ENCODE measurements at places on chromosomes 7 and 10.

GRCh38 chr7:50317221-50317678 is 12.7 kb downstream of the IKZF1 start:
- no peak for DNase-seq

- no peak for DNase-seq
Measured at GRCh38 chr10:127995939-127996338, 89.0 kb downstream of the PTPRE start.

GRCh38 chr10:1366322-1366691 is 310.1 kb downstream of the WDR37 start:
- no peak for DNase-seq

GRCh38 chr7:82081644-82082224 is 311.9 kb upstream of the HGF start:
- DNase-seq: no peak

- no peak for DNase-seq
Measured at GRCh38 chr7:63925262-63925625, 73.4 kb upstream of the ZNF722 start.

- no peak for DNase-seq
Measured at GRCh38 chr10:119281581-119282071, 74.3 kb downstream of the GRK5 start.

DNA sequence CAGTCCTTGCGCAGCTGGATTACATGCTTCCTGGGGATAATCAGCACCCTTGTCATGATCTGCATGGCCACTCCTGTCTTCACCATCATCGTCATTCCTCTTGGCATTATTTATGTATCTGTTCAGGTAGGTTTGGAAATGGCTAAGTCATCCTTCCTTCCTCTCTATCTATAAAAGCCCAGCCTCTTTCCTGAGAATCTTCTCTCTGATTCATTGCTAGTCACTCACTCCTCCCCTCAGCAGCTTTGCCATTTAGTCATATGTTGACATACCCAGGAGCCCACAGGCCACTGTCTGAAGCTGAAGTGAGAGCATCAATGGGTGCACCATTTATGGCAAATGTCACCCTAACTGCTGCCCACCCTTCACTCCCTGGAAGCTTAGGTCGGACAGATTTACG is 52.0 kb downstream of the ABCC2 start:
- DNase-seq: no peak

GRCh38 chr10:91597197-91597881 is 35.5 kb downstream of the PPP1R3C start:
- no peak for DNase-seq

DNA sequence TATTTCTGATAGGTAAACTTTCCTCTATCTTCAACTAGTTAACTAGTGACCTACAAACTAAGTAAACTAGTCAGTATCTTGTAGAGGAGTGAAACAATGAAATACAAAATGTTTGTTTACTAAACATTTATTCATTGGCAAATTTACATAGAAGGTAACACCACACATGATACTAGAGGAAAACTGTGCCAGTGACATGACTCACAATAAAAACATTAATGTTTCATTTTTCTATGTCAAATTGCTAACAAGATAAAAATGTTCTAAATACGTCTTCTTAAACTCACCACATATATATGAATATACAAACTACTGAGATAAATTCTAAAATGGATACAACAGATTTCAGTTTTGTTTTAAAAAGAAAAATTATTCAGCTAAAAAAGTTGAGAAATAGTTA is 471.3 kb downstream of the PARD3 start:
- no peak for DNase-seq

- DNase-seq: no peak
Measured at GRCh38 chr10:69612760-69613159, 17.3 kb upstream of the FAM241B start.

- DNase-seq: no peak
Measured at GRCh38 chr10:123027861-123028260, 19.1 kb downstream of the ACADSB start.

- no peak for DNase-seq
Measured at GRCh38 chr7:149500201-149500600, 2.6 kb upstream of the ZNF746 start.

Measured in activated CD8-positive, alpha-beta memory T cell treated with anti-CD3 and anti-CD28 coated beads for 4 hours (primary cell).